ENCODE measurements at places on chromosomes 6 and 20.

DNA sequence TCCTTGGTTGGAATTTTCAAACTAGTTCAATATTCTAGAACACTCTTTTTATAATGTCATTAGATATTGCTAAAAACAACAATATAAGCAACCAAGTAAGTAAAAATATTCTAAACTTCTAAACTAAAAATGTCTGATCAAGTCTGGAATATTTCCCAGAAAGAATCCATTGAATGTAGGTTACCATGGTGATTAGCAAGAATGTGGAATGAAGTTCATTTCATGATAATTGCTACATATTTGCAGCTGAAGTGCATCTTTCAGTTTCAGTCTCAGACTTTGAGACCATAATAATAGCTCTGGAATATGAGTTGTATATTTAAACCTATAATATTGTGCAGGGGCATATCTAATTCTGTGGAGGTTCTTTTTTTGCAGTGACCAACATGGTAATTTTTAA, 61.0 kb upstream of the NKAIN2 start:
- DNase-seq: no peak

DNA sequence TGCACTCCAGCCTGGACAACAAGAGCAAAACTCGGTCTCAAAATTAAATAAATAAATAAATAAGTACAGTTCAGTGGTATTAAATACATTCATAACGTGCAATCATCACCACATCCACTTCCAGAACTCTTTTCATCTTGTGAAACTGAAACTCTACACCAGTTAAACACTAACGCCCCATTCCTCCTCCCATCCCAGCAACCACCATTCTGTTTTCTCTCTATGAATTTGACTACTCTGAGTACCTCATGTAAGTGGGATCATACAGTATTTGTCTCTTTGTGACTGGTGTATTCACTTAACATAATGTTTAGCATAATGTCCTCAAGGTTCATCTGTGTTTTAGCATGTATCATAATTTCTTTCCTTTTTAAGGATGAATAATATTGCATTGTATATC, 29.1 kb upstream of the SCML4 start:
- no peak for DNase-seq

DNA sequence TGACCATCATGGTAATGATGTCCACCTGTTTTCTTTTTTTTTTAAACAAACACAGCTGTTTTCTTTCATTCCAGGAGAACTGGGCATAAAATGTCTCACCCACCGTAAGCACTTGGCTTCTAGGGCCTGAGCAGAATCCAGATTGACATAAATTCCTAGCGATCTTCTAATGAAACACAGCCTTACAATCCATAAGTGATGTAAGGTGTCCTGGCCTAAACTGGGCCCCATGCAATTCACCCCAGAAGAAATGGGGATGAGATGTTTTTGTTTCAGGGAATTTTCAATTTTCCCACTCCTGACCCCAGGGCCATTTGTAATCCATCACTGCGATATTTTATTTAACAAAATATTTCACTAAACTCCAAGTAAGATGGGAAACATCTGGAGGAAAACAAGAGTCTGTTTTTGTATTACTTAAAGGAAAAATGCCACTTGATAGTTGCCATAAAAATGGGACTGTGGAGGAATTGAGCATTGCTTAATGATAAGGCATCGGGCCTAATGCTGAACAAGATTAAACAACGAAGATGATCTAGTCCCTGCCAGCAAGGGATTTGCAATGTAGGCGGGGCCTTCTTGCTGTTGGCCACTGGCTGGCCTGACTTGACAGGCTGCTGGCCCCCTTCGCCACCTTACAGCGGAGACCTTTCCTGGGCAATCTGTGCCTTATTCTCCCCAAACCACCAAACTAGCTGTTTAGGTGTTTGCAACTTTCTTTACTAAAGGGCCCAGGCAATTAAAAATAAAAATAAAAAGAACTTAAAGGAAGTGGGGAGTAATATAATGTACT, 183.7 kb downstream of the CD109 start:
- no peak for DNase-seq

DNA sequence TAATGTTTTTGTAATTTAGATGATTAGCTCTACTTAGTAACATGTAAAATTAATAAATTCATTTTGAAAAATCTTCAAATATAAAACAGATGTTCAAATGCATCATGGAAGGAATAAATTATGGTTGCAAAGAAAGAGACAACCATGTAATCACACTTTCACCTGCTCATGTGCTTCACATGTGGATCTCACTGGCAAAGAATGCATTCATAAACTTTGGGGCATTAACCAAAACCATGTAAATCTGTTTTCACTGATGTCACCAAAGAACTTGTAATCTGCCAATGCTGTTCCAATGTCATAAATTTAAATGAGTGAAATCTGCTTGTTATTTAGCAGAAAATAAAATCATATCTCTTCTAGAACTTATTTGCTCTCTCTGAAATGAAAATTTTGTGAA, 142.7 kb downstream of the TENT5A start:
- no peak for DNase-seq

DNA sequence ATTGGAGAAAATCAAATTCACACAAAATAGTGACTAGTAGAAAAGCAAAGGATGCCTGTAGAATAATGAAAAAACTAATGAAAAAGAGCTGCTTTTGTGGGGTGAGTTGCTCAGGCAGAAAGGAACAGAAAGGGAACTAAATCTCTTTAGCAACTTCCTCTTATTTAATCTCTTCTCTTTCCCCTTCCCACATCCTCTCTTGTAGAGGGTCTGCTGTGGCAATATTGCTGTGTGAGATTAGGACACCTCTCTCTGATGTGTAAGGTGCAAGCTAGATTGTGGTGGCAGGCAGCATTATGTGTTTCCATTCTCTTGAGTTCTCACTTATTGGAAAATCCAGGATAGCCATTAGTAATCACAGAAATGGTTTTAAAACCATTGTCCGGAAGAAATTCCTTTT, 49.7 kb downstream of the SYNE1 start:
- DNase-seq: no peak
